ENCODE measurements at places on chromosomes 12 and 14. TPM values are rescaled to one million over a fixed set of nuclear protein-coding genes. Genes with fewer than 3 reads are reported as not detected.
A peak's percentile ranks its signal among the peaks of the same experiment; 100 is the strongest.

The CCDC196 gene
- not detected for total RNA-seq

The LRP1-AS gene
- not detected for total RNA-seq

The WDHD1 gene
- 4.1 TPM for total RNA-seq

The ADAMTS20 gene
- not detected for total RNA-seq

The CMA1 gene
- not detected for total RNA-seq

The EXOC3L4 gene
- total RNA-seq = not detected

The RAD51B gene
- total RNA-seq = 27.1 TPM

The SMIM41 gene
- not detected for total RNA-seq

The PLCZ1 gene
- not detected for total RNA-seq

The CEP170B gene
- 3.0 TPM for total RNA-seq

The PPP1R3E gene
- total RNA-seq = 82.3 TPM

The KCNC2 gene
- total RNA-seq = not detected

The C12orf56 gene
- not detected for total RNA-seq

The C1QL4 gene
- total RNA-seq = not detected

The CMKLR1 gene
- 0.94 TPM for total RNA-seq

GRCh38 chr14:67564236-67564635 is 31.1 kb downstream of the PLEKHH1 start:
- DNase-seq = no peak

DNA sequence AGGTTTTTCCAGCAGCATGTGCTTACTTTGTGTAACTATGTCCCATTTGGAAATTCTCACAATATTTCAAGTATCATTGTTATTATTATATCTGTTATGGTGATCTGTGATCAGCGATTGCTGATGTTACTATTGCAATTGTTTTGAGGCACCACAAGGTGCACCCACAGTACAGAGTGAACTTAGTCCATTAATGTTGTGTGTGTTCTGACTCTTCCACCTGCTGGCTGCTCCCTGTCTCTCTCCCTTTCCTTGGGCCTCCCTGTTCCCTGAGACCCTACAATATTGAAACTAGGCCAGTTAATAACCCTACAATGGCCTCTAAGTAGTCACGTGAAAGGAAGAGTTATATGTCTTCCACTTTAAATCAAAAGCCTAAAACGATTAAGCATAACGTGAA is 153.9 kb downstream of the PIK3C2G start:
- no peak for DNase-seq

- DNase-seq = no peak
Measured at GRCh38 chr14:94904636-94905035, 134.7 kb upstream of the GSC start.

DNA sequence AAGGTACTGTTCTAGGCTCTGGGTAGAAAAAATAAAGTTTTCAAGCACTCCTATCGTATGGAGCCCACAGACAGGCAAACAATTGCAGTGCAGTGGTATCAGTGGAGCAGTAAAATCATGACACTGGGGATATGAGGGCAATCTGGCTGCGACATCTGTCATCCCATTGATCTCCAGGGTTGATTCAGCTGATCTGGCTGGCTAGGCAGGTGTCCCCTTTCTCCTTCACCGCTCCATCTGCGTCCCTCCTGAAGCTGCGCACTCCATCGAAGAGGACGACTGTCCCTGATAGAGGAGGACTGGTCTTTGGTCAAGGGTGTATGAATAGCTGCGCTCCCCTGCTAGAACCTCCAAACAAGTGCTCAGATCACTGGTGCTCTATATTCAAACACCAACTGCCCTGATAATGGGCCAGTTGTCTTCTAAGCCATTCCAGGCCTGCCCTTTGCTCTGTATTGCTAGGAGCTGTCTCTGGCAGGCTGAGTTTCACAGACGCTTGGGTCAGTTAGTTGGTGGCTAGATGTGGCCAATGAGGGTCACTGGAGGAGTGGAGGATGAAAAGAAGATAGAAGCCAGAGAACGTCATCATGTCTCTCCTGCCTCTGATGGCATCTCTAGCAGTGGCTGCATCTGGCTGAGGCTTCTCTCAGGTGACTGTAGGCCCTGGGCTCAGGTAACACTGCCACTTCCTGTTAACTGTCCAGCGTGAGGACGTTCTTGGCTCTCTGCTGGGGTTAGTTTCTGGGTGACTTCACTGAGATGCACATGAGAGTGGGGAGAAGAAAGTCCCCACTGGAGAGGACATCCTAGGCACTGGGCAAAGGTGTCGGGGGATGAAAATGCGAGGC is 205.0 kb upstream of the FOXN3 start:
- no peak for DNase-seq

- no peak for DNase-seq
Measured at GRCh38 chr14:68246074-68246785, 426.7 kb downstream of the RAD51B start.

DNA sequence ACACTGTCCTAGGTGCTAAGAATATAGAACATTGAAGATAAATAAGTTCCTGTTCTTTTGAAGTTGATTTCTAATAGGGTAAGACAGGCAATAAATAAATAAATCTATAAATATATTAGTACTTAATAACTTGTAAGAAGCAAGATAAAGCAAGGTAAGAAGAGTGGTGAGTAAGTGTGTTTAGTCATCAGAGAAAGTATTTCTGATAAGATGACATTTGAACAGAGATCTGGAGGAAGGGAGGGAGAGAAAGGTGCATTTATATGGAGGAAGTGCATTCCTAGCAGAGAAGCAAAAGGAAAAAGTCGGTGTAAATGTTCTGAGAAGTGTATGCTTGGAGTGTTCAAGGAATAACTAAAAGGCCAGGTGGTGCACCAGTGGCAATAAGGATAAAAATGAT is 184.4 kb upstream of the GRIP1 start:
- no peak for DNase-seq

GRCh38 chr14:99268810-99269707 is 2.9 kb downstream of the BCL11B start:
- DNase-seq = peak; percentile 21

DNA sequence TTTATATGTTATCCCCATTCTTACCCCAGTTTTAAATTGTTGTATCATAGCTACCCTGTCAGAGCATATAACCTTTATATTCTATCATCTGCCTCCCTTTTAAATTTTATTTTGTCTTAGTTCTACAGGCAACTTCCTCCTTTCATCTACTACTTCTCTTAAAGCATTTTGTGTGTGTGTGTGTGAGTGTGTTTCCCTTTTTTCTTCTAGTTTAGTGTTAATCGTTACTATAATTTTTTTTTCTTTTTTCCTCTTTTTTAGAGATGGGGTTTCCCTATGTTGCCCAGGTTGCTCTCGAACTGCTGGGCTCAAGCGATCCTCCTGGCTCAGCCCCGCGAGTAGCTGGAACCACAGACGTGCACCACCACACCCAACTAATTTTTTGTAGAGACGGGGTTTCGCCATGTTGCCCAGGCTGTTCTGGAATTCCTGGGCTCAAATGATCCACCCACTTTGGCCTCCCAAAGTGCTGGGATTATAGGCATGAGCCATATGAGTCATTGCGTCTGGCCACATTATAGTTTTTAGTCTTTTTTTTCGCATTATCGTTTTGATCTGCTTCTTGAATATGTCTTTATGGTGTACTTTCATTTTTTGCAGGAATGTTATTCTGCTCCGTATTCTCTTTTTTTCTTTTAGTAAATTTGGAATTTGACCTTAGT is 33.1 kb upstream of the FBXO34 start:
- DNase-seq = no peak

- DNase-seq = no peak
Measured at GRCh38 chr14:92481811-92482555, 31.6 kb upstream of the RIN3 start.

GRCh38 chr12:107616941-107617340 is 68.7 kb upstream of the PWP1 start:
- DNase-seq = no peak

GRCh38 chr12:40107803-40108620 is 2.1 kb upstream of the SLC2A13 start:
- DNase-seq = no peak

GRCh38 chr12:109258607-109259544 is 50.2 kb downstream of the FOXN4 start:
- DNase-seq = no peak

- DNase-seq = no peak
Measured at GRCh38 chr14:78519863-78520262, 349.7 kb downstream of the NRXN3 start.

DNA sequence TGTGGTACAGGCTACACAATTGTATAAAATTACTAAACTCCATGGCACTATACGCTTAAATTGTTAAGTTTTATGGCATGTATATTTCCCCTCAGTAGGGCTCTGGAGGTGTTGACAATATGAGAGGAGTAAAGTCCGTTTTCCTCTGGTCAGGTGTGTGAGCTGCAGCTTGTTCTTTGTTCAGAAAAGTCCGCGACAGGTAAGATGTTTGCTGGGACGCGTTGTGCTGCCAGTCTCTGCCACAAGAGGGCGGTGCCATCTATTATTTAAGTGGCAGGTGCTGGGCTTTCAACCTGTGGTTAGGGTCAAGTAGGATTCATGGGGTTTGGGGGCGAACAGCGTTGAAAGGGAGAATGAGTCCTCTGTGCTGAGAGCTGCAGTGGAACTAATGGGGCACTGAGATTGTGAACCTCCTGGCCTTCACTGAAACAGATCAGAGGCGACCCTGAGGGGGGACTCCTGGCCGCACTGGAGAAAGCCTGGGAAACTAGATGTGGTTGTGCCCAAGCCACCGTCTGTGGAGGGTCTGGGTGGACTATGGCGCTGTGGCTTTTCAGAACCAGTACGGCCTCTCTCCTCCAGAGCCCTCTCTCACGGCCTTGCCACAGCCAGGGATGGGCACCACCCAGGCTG is 179.0 kb downstream of the SLC15A4 start:
- no peak for DNase-seq

DNA sequence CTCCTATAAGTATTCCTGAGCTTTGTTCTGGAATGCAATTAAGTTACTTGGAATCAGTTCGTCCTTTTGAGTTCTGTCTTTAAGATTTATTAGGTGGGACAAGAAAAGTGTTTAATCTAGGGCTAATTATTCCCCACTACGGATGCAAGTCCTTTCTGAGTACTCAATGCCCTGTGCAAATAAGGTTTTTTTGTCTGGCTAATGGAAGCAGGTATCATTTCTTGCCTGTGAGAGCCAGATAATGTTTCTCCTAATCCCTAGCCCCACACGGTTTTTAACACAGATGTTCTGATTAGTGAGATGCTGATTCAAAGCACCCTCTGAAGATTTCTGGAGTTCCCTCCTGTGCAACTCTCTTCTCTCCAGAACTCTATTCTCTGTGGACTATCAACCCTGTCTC is 296.6 kb upstream of the PRICKLE1 start:
- no peak for DNase-seq

DNA sequence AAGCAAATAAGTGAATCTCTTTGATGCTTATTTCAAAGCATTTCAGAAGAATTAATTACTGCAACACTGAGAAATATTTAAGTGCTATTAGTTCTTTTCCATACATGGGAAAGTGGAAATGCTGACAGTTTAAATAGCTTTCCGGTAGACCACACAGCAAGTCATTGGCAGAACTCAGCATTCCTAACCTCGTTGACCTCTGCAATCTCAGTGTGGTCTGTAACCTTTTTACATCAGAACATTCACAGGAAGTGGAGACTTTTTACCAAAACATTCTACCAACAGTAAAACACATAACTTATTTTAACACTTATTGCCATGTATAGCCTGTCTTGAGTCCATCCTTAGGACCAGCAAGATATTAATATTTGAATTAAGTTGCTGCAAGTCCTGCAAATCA is 249.5 kb upstream of the DCN start:
- no peak for DNase-seq

- no peak for DNase-seq
Measured at GRCh38 chr12:27199638-27200300, 44.3 kb upstream of the STK38L start.

GRCh38 chr12:29287622-29288021 is 93.3 kb downstream of the ERGIC2 start:
- DNase-seq = no peak

- DNase-seq = no peak
Measured at GRCh38 chr12:51687177-51687576, 96.1 kb downstream of the SCN8A start.

DNA sequence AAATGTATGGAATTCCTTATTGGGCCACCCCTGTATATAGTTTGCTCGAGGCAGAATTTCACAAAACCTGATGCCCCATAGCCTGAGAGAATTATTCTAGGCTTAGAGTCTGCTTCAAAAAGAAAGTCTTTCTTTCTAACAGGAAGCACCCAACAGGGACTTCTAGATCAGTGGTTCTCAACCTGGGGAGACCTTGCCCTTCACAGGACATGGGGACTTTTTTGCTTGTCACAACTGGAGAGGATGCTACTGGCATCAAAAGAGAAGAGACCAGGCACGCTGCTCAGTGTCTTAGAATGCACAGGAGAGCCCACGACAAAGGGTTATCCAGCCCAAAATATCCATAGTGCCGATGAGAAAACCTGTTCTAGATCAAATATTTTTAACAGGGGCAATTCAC is 18.9 kb downstream of the WSB2 start:
- no peak for DNase-seq

DNA sequence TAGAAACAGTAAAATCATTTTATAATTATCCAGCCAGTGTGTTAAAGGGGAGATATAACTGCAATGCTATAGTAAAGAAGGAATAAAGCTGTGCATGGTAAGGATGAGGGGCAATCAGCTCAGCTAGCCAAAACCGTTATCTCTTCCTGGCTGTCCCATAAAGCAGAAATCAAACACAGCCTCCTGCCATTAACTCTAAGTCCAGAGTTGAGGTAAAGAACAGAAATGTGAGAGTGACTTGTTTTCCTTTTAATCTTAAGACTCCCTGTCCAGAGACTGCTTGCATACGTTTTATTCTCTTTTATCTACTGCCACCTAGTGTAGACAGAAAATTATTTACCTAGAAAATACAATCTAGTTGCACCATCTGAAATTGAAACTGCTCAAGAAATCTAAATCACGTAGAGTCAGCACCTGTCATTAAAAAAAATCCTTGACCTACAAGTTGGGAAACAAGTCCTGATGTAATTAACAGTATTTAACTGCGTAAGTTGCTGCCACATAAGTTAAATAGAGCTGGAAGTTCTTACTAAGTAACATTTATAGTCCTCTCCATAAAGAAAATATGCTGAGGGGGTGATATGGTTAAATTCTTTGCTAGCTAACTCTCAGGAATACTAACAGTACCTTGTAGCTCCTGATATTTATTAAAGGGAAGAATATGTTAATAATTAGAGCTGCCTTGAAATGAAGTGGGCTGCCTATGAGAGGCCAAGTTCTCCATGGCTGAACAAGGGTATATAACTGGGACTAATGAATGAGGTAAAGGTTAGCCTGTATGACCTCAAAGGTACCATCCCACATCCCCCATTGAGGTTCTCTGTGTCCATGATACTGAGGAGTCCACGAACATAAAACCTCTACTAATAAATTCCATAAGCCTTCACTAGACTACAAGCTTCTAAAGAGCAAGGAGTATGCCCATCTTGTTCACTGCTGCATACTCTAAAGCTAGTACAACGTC is 62.7 kb downstream of the GALNT4 start:
- DNase-seq = peak; percentile 58

GRCh38 chr12:47189728-47190127 is 110.0 kb upstream of the AMIGO2 start:
- DNase-seq = no peak

GRCh38 chr12:101854747-101855146 is 22.6 kb upstream of the DRAM1 start:
- no peak for DNase-seq

GRCh38 chr12:21551841-21552465 is 25.9 kb downstream of the SPX start:
- no peak for DNase-seq

- DNase-seq = peak; percentile 10
Measured at GRCh38 chr12:48296586-48297282, 54.0 kb downstream of the ZNF641 start.

- no peak for DNase-seq
Measured at GRCh38 chr12:23944067-23944466, 5.4 kb downstream of the SOX5 start.

All from CD4-positive, alpha-beta memory T cell (primary cell).